H1 (cell line): ENCODE measurements at places on chromosomes 12 and 14.

DNA sequence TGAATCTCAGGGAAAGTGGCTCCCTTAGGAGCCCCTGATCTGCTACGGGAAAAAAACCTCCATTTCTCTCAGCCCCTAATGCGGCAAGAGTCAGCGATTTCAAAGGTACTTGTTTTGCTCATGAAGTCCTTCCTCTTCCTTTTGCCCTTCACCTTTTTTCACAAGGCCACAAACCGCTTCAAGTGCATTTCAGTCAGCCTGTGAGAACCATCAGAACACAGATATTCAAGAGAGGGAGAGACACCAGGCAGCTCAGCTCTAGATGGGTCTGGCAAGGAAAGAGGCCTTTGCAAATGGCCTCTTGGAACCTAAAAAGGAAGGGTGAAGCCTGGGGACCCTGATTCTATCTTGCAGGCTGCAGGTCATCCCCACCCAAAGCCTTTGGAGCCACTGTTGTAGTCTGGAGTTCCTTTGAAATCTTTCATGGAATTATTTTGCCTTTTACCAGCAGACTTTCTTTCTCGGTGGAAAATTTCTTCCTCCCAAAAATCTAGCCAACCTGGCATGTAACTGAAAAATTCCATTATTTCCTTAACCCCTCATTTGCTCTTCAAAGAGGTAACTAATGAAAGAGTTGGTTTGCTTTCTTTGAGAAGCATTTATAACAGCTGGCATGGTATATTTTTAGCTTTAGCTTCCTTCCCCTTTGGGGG lies 145.0 kb downstream of the SAMD4A start:
- H3K27ac ChIP-seq = no peak overlapping the region
- no peak overlapping the region for H3K4me3 ChIP-seq
- no peaks in the 10 kb centered on the region for H3K4me1 ChIP-seq
- H3K27me3 ChIP-seq = no peaks in the 10 kb centered on the region
- no peaks in the 10 kb centered on the region for H3K36me3 ChIP-seq
- no peak for DNase-seq

GRCh38 chr12:11881835-11882234 lies 188.9 kb upstream of the BCL2L14 start:
- peaks cover 10% of the 10 kb centered on the region; the same call in 1 of the 2 replicates for H3K4me1 ChIP-seq
- H3K36me3 ChIP-seq = no peaks in the 10 kb centered on the region
- H3K4me3 ChIP-seq = no peak overlapping the region
- H3K27me3 ChIP-seq = no peaks in the 10 kb centered on the region

- DNase-seq = no peak
- no peak overlapping the region for H3K4me3 ChIP-seq
- H3K4me1 ChIP-seq = no peaks in the 10 kb centered on the region
- H3K27me3 ChIP-seq = no peaks in the 10 kb centered on the region
- H3K36me3 ChIP-seq = no peaks in the 10 kb centered on the region
Measured at GRCh38 chr12:42039176-42039575, 105.5 kb downstream of the GXYLT1 start.

DNA sequence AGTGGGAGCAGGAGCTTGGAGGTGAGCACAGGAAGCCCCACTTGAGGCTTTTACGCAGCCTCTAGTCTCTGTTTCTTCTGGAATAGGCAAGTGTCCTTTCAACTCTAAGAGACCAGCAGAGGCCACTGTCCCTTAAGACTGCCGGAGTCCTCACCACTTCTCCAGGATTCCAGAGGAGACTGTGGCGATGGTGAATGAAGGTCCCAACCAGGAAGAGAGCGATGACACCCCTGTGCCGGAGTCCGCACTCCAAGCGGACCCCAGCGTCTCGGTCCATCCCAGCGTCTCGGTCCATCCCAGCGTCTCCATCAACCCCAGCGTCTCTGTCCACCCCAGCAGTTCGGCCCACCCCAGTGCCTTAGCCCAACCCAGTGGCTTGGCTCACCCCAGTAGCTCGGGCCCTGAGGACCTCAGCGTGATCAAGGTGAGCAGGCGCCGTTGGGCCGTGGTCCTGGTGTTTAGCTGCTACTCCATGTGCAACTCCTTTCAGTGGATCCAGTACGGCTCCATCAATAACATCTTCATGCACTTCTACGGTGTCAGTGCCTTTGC lies 442 bp downstream of the FLVCR2 start:
- H3K27ac ChIP-seq = no peak overlapping the region
- H3K27me3 ChIP-seq = peaks cover 8% of the 10 kb centered on the region
- DNase-seq = no peak
- H3K4me1 ChIP-seq = no peaks in the 10 kb centered on the region

DNA sequence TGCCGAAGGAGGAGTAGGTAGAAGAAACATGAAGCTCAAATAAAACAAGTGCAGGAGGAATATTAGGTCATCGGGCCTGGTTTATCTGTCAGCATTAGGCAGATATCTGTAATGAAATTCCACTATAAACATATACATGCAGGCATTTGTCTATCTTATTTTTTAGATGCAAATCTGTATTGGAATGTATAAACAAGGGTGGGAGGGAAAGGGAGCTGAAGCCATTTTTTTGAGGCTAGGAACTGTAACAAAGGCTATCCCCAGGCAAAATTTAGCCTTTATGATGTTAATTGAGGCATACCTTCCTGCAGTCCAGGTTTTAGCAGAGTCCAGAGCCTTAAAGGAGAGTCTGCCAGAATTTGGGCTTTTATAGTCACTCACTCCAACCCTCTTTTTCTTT lies 72.5 kb downstream of the PHLDA1 start:
- H3K4me1 ChIP-seq = no peaks in the 10 kb centered on the region; the same call in none of the 2 replicates
- peak overlapping the region; percentile 60 for H3K27ac ChIP-seq
- H3K36me3 ChIP-seq = no peaks in the 10 kb centered on the region

- H3K4me3 ChIP-seq = peak overlapping the region; percentile 83
- H3K4me1 ChIP-seq = peaks cover 9% of the 10 kb centered on the region
- no peaks in the 10 kb centered on the region for H3K36me3 ChIP-seq
- no peaks in the 10 kb centered on the region for H3K27me3 ChIP-seq
- no peak for DNase-seq
Measured at GRCh38 chr12:27013611-27014084, 536 bp downstream of the TM7SF3 start.

DNA sequence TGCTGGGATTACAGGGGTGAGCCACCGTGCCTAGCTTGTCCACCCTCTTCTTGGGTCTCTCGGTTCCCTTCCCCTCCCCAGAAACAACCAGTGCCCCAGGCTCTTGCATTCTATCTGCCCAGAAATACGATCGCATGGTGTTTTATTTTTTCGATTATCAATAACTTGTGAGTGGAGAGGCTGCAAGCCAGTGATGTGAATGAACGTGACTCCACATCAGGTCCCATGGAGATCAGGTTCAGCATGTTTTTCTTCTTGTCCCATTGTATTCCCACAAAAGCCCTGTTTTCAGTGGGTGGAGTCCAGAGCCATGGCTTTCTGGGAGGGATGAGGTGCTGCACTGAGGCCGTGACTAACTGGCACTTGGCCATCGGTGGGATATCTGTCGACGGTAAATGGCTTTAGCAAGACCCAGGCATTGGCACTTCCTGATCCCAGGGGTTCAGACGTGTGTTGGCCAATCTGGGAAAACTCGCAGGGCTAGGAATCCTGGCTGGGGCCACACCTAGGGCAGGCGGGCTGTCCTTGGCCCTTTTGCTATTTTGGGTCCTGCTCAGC lies 12.7 kb upstream of the HNF1A start:
- H3K36me3 ChIP-seq = no peaks in the 10 kb centered on the region
- H3K27ac ChIP-seq = no peak overlapping the region
- no peaks in the 10 kb centered on the region for H3K4me1 ChIP-seq

GRCh38 chr14:99892406-99892805 lies 99.2 kb downstream of the EML1 start:
- H3K4me1 ChIP-seq = peaks cover 21% of the 10 kb centered on the region
- H3K27ac ChIP-seq = no peak overlapping the region
- no peaks in the 10 kb centered on the region for H3K27me3 ChIP-seq
- DNase-seq = no peak
- H3K4me3 ChIP-seq = no peak overlapping the region
- no peaks in the 10 kb centered on the region for H3K36me3 ChIP-seq

DNA sequence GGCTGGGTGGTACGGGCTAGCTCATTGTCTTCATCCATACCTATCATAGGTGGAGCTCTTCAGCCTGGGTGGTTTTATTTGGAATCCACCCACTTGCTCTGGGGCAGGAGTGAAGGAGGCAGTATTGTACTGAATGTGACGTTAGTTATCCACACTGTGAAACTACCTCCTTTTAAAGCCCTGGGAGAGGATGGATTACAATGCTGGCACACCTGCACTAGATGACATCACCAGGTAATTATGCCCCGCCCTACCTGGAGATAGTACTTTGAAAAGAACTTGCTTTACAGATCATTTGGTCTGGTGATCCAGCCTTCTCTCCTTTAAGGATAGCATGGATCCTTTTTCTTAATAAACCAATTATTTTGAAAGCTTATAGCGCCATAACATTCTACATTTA lies 78.0 kb downstream of the B4GALNT3 start:
- H3K4me3 ChIP-seq = no peak overlapping the region
- no peak for DNase-seq
- no peaks in the 10 kb centered on the region for H3K4me1 ChIP-seq
- H3K27me3 ChIP-seq = no peaks in the 10 kb centered on the region

- no peak overlapping the region for H3K4me3 ChIP-seq
- no peak overlapping the region for H3K27ac ChIP-seq
- no peak for DNase-seq
- peaks cover 57% of the 10 kb centered on the region for H3K36me3 ChIP-seq
Measured at GRCh38 chr12:131934535-131934934, 5.5 kb downstream of the PUS1 start.

- peaks cover 2% of the 10 kb centered on the region; the same call in 1 of the 2 replicates for H3K36me3 ChIP-seq
- no peaks in the 10 kb centered on the region for H3K27me3 ChIP-seq
- no peak for DNase-seq
- no peak overlapping the region for H3K4me3 ChIP-seq
- H3K27ac ChIP-seq = no peak overlapping the region
- H3K4me1 ChIP-seq = peaks cover 15% of the 10 kb centered on the region
Measured at GRCh38 chr12:54373649-54374561, 9.6 kb upstream of the GPR84 start.

DNA sequence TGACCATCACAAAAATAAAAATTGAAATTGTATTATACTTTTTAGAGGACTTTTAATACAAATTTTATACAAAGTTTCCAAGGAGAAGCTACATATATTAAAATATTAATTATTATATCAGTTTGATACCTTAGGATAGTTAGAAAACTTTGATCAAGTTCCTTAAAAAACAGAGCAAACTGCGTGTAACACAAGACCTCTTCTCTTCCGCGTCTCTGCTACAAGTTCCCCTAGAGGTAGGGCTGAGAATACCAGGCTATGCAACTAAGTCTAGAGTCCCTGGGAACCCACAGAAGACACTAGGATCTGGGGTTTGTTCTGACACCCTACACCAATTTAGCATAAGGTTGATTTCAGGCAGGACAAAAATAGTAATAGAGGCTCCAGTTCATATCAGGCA lies 319.0 kb downstream of the FOXG1 start:
- H3K36me3 ChIP-seq = no peaks in the 10 kb centered on the region
- H3K27me3 ChIP-seq = no peaks in the 10 kb centered on the region
- no peaks in the 10 kb centered on the region for H3K4me1 ChIP-seq
- DNase-seq = peak; percentile 5

DNA sequence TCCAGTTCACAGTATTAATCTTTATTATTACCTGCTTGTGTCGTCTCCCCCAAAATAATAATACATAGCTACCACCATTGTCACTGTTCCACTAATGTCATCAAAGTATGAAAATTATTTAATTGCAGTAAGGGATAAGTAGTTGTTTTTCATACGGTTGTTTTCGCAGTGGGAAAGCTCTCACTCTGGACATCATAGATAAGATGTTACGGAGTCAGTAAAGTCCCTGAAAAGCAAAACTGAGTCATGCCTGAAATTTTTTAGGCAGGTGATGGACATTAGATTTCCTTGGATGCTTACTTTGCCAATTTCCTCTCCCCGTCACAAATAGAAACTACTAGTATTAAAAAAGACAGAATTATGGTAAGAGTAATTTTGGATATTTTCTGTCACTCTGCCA lies 13.2 kb downstream of the PNP start:
- H3K4me1 ChIP-seq = 0 out of 2 replicates have a peak, but pooled peaks cover 2% of the 10 kb centered on the region
- H3K36me3 ChIP-seq = peaks cover 2% of the 10 kb centered on the region; the same call in 1 of the 2 replicates
- no peaks in the 10 kb centered on the region for H3K27me3 ChIP-seq
- no peak overlapping the region for H3K4me3 ChIP-seq

DNA sequence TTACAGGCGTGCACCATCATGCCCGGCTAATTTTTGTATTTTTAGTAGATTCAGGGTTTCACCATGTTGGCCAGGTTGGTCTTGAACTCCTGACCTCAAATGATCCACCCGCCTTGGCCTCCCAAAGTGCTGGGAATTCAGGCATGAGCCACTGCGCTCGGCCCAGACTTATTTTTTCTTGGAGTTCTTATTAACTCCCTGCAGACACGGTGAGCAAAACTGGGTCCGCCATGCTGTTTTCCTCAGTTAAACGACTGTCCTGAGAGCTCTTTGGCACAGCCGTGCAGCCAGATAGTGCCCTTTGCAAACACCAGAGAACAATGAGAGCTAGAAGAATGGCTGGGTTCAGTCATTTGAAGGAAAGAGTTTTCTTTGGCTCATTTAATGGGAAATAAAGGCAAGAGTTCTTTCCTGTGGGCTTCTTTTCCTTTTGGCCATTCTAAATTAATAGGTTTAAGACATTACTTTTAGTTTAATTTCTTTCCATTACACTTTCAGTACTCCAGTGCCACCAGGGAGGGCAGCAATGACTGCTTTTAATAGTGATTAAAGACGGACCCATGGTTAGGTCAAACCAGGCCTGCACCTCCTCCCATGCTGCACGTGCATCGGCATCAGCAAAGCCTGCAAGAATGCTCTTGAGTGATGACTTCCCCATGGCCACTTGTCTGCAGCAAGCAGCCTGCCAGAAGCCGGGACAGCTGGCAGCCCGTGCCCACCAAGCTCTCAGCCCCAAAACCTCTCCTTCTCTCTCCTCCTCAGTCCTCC lies 60.7 kb downstream of the VCPKMT start:
- H3K27me3 ChIP-seq = no peaks in the 10 kb centered on the region
- no peaks in the 10 kb centered on the region for H3K36me3 ChIP-seq
- H3K4me3 ChIP-seq = no peak overlapping the region
- no peaks in the 10 kb centered on the region; the same call in 1 of the 2 replicates for H3K4me1 ChIP-seq

DNA sequence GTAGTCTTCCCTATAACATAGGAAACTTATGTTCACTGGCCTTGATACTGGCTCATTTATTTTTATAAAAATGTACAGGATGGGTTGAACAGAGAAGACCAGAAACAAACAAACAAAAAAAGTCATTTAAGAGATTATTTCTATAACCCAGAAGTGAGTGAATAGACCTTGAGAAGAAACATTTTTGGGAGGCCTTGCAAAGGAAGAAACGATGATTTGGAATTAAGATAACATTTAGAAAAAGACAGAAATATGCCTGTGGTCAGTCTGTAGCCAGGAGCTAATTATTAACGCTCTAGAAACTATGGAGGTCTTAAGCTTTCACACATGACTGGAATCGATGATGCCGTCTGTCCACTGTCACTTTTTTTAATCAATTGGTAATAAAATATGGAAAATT lies 264.0 kb downstream of the EGLN3 start:
- H3K27ac ChIP-seq = no peak overlapping the region
- DNase-seq = no peak
- H3K27me3 ChIP-seq = no peaks in the 10 kb centered on the region
- no peaks in the 10 kb centered on the region for H3K36me3 ChIP-seq
- no peaks in the 10 kb centered on the region for H3K4me1 ChIP-seq
- no peak overlapping the region for H3K4me3 ChIP-seq

- no peak overlapping the region for H3K4me3 ChIP-seq
- no peaks in the 10 kb centered on the region for H3K4me1 ChIP-seq
- H3K27ac ChIP-seq = no peak overlapping the region
- H3K36me3 ChIP-seq = peaks cover 32% of the 10 kb centered on the region
- peak; percentile 38 for DNase-seq
- no peaks in the 10 kb centered on the region for H3K27me3 ChIP-seq
Measured at GRCh38 chr12:12476857-12477531, 85.7 kb downstream of the DUSP16 start.

- no peaks in the 10 kb centered on the region for H3K4me1 ChIP-seq
- H3K4me3 ChIP-seq = peak overlapping the region; percentile 92
- no peaks in the 10 kb centered on the region; the same call in 1 of the 2 replicates for H3K27me3 ChIP-seq
- H3K36me3 ChIP-seq = peaks cover 5% of the 10 kb centered on the region
- no peak for DNase-seq
- no peak overlapping the region for H3K27ac ChIP-seq
Measured at GRCh38 chr12:119666900-119667576, 895 bp upstream of the PRKAB1 start.
